Pancreas (tissue), 10 donors: ENCODE measurements at places on chromosomes 3 and 15.

DNA sequence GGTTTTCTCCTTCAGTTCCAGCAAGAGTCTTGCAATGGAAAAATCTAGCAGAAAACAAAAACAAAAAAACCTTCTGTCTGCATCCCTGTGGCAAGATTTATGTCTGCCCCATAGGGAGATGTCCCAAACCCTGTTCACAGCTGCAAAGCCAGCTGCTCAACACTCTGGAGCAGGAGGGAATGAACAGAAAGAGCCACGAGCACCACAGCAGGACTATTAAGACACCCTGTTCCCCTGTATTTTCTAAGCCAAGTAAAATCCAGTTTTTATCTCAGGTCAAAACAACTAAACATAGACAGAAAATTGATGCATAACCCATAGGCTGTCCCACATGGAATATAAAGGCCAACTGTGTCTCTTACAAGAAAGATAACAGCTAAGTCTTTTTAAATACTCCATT lies 357.9 kb downstream of the LSAMP start:
- H3K4me3 ChIP-seq = no peak overlapping the region
- H3K27ac ChIP-seq = no peak overlapping the region
- no peaks in the 10 kb centered on the region for H3K4me1 ChIP-seq
- H3K27me3 ChIP-seq = no peaks in the 10 kb centered on the region

- H3K36me3 ChIP-seq = no peaks in the 10 kb centered on the region
- H3K27me3 ChIP-seq = no peaks in the 10 kb centered on the region
- no peaks in the 10 kb centered on the region for H3K4me1 ChIP-seq
- H3K4me3 ChIP-seq = no peak overlapping the region
Observed at GRCh38 chr15:96123028-96123400, 207.5 kb upstream of the NR2F2 start.

GRCh38 chr3:175852560-175852959 lies 993.4 kb downstream of the NAALADL2 start:
- no peak overlapping the region for H3K4me3 ChIP-seq
- H3K4me1 ChIP-seq = no peaks in the 10 kb centered on the region
- DNase-seq = no peak
- H3K27me3 ChIP-seq = no peaks in the 10 kb centered on the region
- no peak overlapping the region for H3K27ac ChIP-seq
- no peaks in the 10 kb centered on the region for H3K36me3 ChIP-seq

DNA sequence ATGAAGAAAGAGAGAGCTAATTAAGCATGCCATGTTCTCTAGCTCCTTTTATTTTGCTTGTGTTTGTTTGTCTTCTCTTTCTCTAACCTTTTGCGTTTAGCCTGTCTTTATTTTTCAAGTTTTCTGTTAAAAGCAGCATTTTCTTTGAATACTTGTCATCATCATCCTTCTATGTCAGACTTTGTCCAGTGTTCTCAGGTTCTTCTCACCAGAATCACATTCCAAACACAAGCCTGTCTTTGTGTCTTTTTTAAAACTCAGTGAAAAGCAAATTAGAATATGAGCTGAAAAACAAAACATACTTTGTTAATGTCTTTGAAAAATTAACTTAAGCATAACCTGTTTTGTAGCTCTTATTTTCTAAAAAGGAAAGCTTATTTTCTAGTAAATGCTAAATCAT lies 62.4 kb downstream of the LEKR1 start:
- no peak for DNase-seq
- H3K27me3 ChIP-seq = no peaks in the 10 kb centered on the region
- no peak overlapping the region for H3K4me3 ChIP-seq
- H3K36me3 ChIP-seq = no peaks in the 10 kb centered on the region
- no peaks in the 10 kb centered on the region for H3K4me1 ChIP-seq

GRCh38 chr3:18572809-18573208 lies 147.7 kb upstream of the SATB1 start:
- no peak overlapping the region for H3K4me3 ChIP-seq
- H3K36me3 ChIP-seq = no peaks in the 10 kb centered on the region
- H3K4me1 ChIP-seq = no peaks in the 10 kb centered on the region

- no peak overlapping the region for H3K27ac ChIP-seq
- H3K36me3 ChIP-seq = no peaks in the 10 kb centered on the region
- H3K4me3 ChIP-seq = no peak overlapping the region
- no peak for DNase-seq
- H3K4me1 ChIP-seq = no peaks in the 10 kb centered on the region
Observed at GRCh38 chr3:187227658-187228258, 30.5 kb downstream of the RTP1 start.

DNA sequence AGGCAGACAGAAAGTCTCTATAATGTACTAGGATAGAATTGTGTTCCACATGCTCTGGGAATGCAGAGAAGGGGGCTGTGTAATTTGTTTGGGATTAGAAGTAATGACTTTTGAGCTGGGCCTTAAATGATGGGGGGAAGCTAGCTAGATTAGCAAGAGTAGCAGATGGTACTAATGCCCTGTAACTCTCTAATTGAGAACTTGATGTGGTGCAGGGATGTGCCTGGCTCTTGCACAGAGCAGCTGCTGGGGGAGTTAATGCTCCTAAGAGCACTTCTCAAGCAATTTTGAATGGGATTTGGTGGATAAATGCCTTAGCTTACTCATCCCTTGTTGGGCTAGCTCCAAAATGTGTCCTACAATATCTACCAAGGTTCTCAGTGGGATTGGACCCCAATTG lies 12.4 kb upstream of the SYN2 start:
- no peaks in the 10 kb centered on the region for H3K36me3 ChIP-seq
- no peaks in the 10 kb centered on the region for H3K27me3 ChIP-seq
- no peak overlapping the region for H3K4me3 ChIP-seq
- no peaks in the 10 kb centered on the region for H3K4me1 ChIP-seq

- H3K27ac ChIP-seq = no peak overlapping the region
- DNase-seq = no peak
- H3K36me3 ChIP-seq = peaks cover 72% of the 10 kb centered on the region
Observed at GRCh38 chr3:66395635-66396034, 105.2 kb downstream of the LRIG1 start.

DNA sequence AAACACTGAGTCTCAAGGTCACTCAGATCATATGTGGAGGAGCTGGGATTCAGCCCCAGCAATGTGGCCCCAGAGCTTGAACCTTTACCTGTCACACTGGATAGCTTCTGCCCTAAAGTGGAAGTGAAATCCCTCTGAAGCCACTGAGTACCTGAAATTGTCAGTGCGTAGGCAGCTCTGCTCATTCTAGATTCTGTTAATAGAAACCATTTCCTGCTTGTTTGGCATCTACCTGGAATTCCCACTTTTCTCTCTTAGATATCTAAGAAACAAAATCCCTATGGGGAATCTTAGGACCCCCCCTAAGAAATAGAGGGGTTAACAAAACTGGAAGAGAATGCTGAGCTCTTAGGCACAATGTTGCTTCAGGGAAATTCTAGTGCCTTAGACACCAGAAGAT lies 29.8 kb downstream of the FBXL22 start:
- peaks cover 64% of the 10 kb centered on the region for H3K36me3 ChIP-seq
- H3K27ac ChIP-seq = no peak overlapping the region
- H3K4me3 ChIP-seq = no peak overlapping the region
- no peaks in the 10 kb centered on the region for H3K27me3 ChIP-seq
- no peaks in the 10 kb centered on the region for H3K4me1 ChIP-seq

- H3K27ac ChIP-seq = no peak overlapping the region
- no peak overlapping the region for H3K4me3 ChIP-seq
- no peaks in the 10 kb centered on the region for H3K27me3 ChIP-seq
- DNase-seq = no peak
- peaks cover 1% of the 10 kb centered on the region for H3K36me3 ChIP-seq
Observed at GRCh38 chr15:66484539-66485112, 12.9 kb downstream of the SNAPC5 start.
